ENCODE measurements at places on chromosomes 6 and 20.

GRCh38 chr20:61770113-61770585 is 295.5 kb downstream of the TAF4 start:
- DNase-seq = no peak

GRCh38 chr6:43308990-43309477 is 408 bp upstream of the CRIP3 start:
- DNase-seq = no peak

GRCh38 chr6:82704045-82704444 is 340.4 kb downstream of the TPBG start:
- no peak for DNase-seq

DNA sequence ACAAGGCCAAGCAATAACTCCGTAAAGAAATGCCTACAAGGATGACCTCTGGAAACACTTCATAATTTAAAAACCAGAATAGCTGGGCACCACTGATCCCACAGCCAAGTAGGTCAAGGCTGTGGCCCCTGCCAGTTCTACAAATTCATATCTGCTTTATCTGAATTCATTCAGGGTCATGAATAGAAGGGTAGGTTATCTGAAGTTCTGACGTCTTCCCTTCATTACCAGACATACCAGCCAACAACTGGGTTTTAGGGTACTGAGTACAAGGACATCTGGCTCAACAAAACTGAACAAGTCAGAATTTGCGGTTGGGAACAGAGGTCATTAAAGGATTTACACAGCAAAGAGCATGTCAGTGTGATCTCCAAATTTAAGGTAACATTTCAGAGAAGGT is 26.0 kb downstream of the MAP3K5 start:
- DNase-seq = no peak

DNA sequence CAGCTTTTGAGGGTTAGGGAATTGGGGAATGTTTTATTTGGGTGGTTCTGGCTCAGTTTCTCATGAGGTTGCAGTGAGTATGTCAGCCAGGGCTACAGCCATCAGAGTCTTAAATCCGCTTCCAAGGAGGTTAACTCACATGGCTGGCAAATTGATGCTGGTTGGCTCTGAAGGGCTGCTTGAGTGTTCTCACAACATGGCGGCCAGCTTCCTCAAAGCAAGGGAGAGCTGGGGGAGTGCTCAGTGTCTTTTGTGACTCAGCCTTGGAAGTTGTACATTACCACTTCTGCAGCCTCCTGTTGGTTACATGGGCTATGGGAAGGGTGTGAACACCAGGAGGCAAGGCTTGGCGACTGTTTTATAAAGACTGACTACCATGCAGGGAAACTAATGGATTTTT is 17.8 kb upstream of the PPP1R3G start:
- DNase-seq = no peak

- DNase-seq = no peak
Observed at GRCh38 chr6:144876689-144877088, 591.6 kb downstream of the UTRN start.

- DNase-seq = no peak
Observed at GRCh38 chr6:25689966-25690365, 38.0 kb downstream of the SCGN start.

GRCh38 chr6:17429383-17430061 is 36.1 kb downstream of the CAP2 start:
- no peak for DNase-seq

DNA sequence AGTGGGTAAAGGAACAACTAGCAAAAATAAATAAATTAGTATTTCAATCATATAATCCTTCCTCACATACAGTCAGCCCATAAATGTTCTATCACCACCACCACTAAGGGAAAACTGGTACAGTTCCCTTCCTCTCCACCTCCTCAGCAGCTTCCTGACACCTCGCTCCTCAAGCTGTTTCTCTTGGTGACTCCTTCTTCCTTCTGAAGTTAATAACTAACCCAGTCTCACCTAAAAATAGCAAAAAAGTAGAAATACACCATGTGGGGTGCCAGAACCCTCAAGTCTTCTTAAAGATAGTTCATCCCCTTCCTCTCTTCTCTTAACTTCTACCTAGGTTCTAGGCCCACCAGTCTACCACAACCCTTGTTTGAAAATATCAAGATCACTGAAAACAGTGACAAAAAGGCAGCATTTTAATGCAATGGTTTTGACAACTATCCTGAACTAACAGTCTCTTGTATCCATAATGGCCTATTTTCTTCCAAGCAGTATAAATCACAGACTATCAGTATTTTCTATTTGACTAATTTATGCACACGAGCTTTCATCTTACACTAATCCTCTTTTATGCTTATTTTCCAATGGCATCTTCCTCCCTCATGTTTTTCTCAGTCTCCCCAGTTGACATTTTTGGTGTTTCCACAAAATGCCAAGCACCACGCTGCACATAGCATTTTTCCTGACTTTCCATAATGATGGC is 85.5 kb downstream of the KHDC1L start:
- DNase-seq = no peak

GRCh38 chr20:48098866-48099265 is 313.6 kb upstream of the SULF2 start:
- no peak for DNase-seq

- no peak for DNase-seq
Observed at GRCh38 chr6:24906314-24906713, 29.4 kb downstream of the RIPOR2 start.

- DNase-seq = no peak
Observed at GRCh38 chr6:87728706-87729105, 26.7 kb upstream of the AKIRIN2 start.

DNA sequence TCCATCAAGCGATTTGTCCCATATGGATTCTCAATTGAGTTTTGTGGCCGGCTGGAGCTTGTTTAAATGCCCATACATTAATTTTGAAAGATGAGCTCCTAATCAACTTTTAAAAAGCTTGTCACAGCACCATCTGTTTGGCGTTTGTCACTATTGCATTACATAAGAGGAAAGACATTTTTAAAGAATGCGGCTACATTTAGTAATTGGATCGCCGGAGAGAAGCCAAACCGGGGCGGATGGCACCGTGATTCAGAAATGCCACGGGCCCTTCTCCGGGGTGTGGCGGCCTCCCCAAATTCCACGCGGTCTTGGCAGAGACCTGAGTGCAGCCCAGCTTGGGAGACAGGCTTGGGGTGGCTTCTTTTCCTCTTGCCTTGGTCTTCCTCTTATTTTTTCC is 67.7 kb upstream of the ZNFX1 start:
- DNase-seq = no peak

GRCh38 chr20:51528263-51529027 is 14.1 kb downstream of the NFATC2 start:
- DNase-seq = peak; percentile 19

DNA sequence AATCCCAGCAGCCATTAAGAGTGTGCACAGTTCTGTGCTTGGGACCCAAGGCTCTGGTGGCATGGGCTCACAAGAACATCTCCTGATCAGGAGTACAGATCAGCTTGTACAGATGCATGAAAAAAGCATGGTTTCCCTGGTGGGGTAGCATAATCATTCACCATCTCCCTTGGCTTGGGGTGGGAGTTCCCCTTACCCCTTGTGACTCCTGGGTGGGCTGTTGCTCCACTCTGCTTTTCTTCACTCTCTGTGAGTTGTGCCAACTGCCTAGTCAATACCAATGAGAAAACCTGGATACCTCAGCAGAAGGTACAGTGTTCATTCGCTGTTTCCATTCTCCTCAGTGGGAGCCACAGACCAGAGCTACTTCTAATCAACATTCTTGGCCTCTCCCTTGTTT is 13.6 kb upstream of the HLA-DQB1 start:
- DNase-seq = no peak

DNA sequence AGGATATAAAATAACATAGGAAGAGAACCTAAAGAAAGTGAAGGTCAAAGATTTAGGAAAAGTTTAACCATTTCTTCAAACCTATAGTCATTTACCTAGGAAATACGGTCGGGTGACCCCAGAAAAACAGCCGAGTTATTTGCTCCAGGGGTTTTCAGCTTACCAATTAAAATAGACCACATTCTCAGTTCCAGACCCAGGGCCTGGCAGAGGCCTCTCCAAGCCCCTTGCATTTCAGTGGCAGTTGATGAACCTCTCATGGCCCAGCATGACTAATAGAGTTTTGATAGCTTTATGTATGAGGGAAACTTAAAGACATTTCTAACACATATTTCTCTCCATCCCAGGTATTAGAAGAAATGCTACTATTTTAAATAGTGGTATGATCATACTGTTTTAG is 113.5 kb downstream of the OGFRL1 start:
- DNase-seq = no peak

DNA sequence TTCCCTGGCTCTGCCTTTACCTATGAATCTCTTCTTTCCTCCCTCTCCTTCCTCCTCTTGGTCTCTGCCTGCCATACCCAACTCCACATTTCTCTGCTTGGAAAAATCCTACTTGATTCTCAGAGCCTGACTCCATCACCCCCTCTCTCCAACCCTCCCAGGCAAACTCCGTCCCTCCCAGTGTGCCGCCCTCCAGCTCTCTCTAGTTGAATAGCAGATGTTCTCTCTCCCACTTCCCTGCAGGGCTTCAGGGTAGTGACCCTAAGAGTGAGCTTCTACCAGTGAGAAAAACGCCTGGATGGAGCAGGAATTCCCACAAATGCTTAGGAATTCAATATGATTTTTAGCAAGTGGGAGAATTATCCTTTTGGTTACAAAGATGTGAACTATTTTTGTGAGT is 141.6 kb downstream of the MTHFD1L start:
- DNase-seq = no peak

GRCh38 chr6:3381233-3381921 is 75.5 kb downstream of the SLC22A23 start:
- no peak for DNase-seq

DNA sequence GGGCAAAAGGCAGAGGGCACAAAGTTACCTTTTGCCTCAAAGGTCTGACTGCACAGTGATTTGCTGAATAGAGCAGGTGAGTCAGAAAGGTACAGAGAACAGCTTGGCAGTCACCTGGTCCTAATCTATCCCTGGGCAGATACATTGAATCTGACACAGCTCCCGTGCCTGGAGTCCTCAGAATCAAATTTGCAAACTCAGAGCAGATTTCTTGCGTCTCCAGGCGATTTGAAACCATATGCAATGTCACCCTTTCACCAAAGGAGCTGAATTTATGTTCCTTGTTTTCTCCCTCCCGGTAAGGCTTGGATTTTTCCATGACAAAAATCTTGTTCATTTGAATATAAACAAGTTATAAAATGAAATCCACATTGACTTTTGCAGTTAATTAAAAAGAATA is 81.6 kb upstream of the SNAP25 start:
- DNase-seq = no peak

DNA sequence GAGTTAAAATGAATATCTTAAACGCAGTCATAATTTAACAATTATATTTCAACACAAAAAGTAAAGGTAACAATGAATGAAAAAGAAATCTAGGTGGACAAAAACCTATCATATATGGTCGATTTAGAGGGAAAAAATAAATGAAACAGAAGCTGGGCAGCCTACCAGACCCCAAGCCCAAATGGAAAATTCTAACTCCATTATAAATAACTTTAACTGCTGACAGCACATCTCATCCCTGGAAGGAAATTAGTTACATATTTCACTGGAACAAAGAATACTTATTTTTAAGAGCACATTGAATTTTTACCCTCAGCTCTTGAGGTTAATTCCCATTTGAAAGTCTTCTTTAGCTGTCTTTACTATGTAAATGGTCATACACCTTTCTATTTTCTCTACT is 39.1 kb downstream of the COL12A1 start:
- DNase-seq = no peak

GRCh38 chr6:45969883-45970282 is 45.8 kb downstream of the CLIC5 start:
- DNase-seq = no peak

- no peak for DNase-seq
Observed at GRCh38 chr6:117326396-117326795, 61.0 kb downstream of the VGLL2 start.

DNA sequence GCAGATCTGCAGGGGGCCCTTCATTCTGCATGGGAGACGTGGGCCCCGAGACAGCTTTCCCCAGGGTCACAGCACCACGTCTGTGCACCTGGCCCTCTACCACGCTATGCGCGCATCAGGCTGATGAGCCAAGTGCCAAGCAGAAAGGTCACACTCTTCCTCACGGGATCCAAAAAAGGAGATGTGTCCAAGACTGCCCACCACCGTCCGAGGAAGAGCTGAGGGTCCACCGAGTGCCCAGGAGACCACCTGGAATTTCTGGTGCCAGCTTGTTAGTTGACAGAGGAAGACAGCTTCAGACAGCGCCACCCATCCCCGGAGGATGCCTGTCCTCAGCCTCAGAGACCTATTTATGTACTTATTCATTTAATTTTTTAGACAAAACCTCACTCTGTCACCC is 77.6 kb upstream of the QKI start:
- DNase-seq = no peak

- no peak for DNase-seq
Observed at GRCh38 chr6:15076565-15076964, 169.3 kb upstream of the JARID2 start.

DNA sequence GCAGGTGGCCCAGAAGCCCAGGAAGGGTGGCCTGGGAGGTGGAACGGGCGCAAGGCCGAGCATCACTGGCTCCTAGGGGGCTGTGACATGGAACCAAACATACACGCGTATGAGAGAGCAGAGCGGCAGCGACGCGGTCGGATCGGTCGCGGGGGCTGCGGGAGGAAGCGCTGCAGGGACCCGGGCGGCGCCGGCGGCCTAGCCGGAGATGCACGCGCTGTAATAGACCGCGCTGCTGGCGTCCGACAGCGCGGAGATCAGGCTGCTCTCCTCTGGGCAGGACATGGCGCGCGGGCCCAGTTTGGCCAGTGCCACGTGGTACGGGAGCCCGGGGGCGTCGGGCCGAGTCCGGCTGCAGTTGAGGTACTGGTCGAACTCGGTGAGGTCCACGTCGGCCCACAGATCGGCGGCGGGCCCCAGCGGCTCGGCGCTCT is 1.5 kb downstream of the SOX18 start:
- DNase-seq = no peak

GRCh38 chr6:5184878-5185277 is 75.9 kb downstream of the LYRM4 start:
- no peak for DNase-seq

DNA sequence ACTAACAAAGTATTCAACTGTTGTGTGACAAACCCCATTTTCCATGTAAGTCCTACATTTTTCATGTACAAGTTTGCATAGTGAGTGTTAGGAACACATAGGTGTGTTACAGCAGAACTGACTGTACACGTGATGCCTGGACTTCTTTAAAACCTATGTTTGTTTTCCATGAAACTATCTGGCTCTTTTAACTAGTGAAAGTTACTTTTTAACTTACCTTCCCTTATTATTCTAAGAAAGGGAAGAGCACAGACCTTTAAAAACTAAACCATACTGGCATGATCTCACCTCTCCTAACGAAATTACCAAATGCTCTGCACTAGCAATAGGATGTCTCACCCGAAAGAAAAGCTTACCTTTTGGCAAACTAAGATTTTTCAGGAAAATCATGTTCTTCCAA is 87.8 kb downstream of the CENPW start:
- no peak for DNase-seq
